RPMI7951 (cell line): ENCODE measurements at places on chromosomes 2 and 18. TPM values are rescaled to one million over a fixed set of nuclear protein-coding genes. Genes with fewer than 3 reads are reported as not detected.

The IMMT gene
- total RNA-seq, result 80.7 and 97.8 TPM in 2 replicates

The PTGR3 gene
- 7.2 and 10.0 TPM in 2 replicates for total RNA-seq

The REG3A gene
- total RNA-seq, result not detected in 2 replicates

The LAMA1 gene
- 0.98 and 1.2 TPM in 2 replicates for total RNA-seq

The AGXT gene
- 0.10 and 0.24 TPM in 2 replicates for total RNA-seq

The SLC14A1 gene
- total RNA-seq, result 28.6 and 43.4 TPM in 2 replicates

The GAL3ST2 gene
- total RNA-seq, result not detected in 2 replicates

The DSG3 gene
- total RNA-seq, result not detected in 2 replicates

The DHRS9 gene
- total RNA-seq, result not detected in 2 replicates

The GALNT3 gene
- total RNA-seq, result not detected in 2 replicates
